ENCODE measurements at places on chromosomes 16 and 17.

GRCh38 chr16:84692451-84693214 lies 7.2 kb upstream of the USP10 start:
- no peak for DNase-seq

DNA sequence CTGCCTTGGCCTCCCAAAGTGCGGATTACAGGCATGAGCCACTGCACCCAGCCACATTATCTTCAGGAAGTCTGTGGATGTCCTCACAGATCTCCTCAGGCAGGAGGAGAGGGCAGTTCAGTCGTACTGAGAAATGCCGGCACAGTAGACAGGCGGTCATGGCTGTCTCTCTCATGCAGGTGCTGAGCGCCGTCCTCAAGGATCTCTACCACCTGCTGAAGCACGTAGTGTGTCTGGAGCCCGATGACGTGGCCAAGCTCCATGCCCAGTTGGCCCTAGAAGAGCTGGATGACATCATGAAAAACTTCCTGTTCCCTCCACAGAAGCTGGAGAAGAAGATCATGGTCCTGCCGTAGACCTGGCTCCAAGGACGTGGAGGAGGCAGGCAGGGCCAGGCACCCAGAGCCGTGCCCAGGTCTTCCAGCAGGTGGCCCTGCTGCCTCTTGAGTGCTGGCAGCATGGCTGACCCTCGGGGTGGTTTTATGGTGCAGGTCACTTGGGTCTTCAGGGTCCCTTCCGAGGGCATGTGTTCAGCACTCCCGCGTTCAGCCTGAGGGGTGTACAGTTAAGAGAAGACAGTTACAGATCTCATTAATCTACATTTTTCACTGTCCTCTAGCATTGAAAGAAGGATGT lies 22.0 kb upstream of the HAS3 start:
- DNase-seq = no peak

GRCh38 chr17:57004944-57005579 lies 27.1 kb downstream of the SCPEP1 start:
- DNase-seq = no peak

DNA sequence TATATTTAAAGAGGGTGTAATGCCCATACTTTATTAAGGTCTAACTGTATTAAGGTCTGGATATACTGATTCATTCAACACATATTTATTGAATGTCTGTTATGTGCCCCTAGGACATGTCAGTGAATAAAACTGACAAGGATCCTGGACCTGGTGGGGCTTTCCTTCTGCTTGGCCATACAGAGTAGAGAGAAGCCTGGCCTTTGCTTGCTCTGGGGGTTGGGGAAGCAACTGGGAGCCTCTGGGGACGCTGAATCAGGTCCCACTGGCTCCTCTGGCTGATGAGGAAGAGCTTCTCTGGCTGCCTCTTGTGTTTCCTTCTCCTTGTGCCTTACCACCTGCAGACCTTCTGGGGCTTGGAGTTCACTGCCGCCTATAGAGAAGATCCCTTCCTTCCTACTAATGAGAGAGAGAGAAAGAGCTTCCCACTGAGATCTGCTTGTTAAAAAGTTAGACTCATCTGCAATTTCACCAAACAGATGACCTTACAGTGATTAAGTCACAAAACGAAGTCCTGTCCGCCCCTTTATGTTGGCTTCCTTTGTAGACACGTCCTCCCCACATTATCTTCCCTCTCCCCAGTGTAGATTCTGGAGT lies 49.7 kb downstream of the MSI2 start:
- DNase-seq = no peak

GRCh38 chr17:8025176-8025911 lies 13.5 kb upstream of the ALOX15B start:
- DNase-seq = peak; percentile 14

GRCh38 chr17:42321555-42321954 lies 33.3 kb downstream of the STAT5A start:
- DNase-seq = no peak

GRCh38 chr17:29061036-29061435 lies 18.1 kb downstream of the PIPOX start:
- no peak for DNase-seq

DNA sequence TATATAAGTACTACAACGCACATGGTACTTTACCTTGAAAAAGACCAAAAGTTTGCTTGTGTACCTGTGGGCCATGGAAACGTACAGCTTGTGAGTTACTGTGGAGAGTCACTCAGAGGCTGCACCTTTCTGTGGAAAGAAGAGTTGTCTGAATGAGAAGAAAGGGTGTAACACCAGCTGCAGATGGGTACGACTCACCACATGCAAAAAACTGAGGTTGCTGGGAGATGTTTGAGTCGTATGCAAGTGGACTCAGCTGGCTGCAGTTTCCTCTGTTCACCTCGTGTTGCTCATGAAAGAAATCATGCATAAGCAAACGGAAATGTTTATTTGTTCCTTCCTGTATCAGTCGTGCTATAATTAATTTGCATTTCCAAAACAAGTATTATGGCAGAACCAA lies 22.4 kb upstream of the DYNLRB2 start:
- no peak for DNase-seq

- no peak for DNase-seq
These were observed 141.2 kb downstream of the SEC14L1 start for GRCh38 chr17:77281904-77282367.

DNA sequence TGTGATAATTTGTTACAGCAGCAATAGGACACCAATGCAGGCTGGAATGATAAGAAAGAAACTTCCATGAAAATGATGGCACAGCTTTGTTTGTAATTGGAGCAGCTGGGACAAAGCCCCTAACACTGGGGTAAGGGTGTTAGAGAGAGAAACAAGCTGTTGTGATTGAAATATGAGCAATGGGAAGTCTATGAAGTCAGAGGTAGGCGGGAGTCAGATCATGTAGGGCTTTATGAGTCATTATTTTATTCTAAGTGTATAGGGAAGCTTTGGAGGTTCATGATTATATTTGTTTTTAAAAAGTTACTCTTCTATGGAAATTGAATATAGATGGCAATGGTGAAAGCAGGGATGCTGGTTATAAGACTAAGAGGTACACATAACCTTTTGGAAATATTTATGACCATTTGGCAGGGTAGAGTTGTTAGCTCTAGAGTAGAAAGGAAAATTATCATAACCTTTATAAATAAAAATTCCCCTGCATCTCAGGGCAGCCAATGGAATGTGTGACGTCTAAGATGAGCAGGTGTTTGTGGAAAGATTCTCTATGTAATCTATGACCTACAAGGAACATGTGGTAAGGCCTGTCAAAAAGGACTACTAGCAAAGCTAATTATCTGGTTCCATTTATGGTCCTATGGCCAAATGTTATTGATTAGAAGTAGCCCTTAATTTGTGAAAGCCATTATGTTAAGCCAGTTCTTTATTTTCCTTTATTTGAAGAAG lies 85.6 kb downstream of the KCNJ2 start:
- DNase-seq = no peak

DNA sequence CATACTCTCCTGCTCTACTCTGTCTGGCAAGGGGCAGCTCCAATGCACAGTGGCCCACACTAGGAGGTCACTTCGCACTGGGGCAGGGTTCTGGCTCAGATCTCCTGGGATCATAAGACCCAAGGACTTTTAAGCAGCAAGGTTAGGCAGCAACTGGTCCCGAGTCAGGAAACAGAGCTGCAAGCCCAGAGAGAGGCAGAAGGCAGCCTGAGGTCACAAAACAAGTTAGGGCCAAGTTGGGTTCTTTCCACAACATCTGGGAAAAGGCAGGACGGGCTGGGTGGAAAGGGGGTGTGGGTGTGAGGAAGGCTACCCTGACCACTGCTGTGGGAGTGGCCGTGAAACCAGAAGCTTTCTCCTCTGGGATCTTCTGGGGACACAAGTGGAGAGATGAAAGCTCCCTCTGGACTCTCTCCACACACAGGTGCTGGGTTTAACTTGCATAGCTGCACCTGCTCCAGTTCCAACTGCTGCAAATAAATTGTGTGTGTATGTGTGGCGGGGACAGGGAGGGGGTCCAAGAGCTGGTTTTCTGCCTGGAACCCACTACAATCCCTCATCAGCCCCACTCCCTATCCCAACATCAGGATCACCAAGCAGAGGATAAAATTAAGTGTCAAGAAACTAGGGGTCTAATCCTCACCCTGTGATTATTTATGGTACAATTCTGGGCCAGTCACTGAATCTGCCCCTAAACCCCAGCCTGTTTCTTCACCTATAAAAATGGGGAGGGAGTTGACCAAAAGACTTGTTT lies 8.0 kb upstream of the TSPOAP1 start:
- peak; percentile 73 for DNase-seq

DNA sequence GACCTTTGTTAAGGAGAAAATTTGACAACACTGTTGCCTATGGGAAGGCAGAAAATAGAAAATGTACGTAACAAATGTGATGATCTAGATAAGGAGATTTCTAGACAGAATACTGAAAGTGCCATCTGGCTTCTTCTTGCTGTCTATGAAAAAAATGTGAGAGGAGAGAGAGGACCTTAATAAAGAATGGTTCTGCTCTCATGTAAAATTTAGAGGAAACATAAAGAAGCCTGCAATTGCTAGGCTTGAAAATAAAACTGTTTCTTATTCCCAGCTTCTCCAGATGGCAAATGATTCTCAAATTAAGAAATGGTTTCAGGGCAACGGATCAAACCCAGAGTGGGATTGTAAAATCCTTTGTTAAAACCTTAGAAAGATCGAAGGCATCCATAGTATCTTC lies 128.5 kb downstream of the CDK5R1 start:
- DNase-seq = no peak

GRCh38 chr16:84933774-84934631 lies 77.3 kb downstream of the ZDHHC7 start:
- peak; percentile 89 for DNase-seq

- DNase-seq = no peak
These were observed 31.7 kb upstream of the ZC3H18 start for GRCh38 chr16:88538366-88539060.

- DNase-seq = no peak
These were observed 292.5 kb downstream of the XYLT1 start for GRCh38 chr16:17177959-17178905.

- no peak for DNase-seq
These were observed 67.4 kb downstream of the CDRT15 start for GRCh38 chr17:14169287-14169686.

- no peak for DNase-seq
These were observed 510.7 kb downstream of the HAPSTR1 start for GRCh38 chr16:9602189-9602588.

DNA sequence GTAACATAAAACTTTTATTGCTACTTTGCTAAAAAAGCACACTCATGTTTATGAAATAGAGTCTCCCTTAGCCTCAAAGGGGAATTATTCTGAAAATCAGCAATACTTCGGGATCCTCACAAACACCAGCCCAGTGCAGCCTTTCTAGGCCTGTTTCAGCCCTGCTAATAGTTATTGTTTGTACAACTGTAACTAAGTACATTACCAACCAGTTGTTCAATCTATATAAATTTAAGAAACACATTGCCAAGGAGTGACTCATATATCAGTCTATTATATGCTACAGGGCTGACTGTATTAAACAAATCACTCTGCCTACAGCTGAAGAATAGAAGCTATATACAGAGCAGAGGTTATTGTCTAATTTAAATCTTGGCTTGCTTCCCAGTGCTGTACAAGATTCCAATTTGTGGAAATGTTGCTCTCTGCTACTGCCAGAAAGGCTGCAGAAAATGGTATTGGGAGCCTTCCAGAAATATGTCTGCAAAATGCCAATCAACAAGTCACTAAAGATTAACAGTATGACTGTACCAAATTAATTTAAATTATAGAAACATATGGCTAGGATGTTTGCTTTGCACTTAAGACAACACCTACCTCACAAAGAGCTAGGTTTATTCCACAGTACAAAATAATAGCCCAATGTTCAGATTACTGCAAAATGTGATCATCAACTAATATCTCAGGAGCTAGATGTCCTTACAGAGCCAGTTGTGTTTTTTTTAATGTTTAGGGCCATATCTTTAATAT lies 49.7 kb downstream of the TOX3 start:
- DNase-seq = no peak

DNA sequence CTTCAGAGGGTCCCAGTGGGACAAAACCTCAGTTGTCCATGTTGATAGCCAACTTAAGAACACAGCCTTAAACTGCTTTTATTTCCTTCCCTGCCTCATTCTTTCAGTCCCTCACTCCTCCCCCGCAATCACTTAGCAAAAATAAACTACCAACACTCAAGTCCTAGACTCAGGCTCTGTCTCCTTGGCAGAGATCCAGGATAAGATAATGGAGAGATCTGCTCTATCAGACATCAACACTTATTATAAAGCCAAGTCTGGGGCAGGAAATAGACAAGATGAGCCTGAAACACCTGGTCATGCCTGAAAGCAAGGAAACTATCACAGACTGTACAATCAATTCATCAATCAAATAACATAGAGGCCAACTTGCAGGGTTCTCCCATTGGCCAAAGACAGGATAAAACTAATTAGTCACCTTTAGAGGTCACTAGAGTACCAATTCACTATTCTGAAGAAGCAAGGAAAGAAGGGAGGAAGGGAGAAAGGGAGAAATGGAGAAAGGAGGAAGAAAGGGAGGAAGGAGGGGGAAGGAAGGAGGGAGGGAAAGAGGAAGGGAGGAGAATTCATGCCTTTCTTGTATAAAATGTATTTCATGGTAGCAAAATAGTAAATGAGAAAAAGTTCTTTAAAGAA lies 15.7 kb downstream of the HYDIN start:
- no peak for DNase-seq

Measured in cardiac septum (tissue), 1 donor.